ENCODE measurements at places on chromosomes 16 and 17.

GRCh38 chr16:58001781-58002415 is 691 bp downstream of the USB1 start:
- no peak for DNase-seq

DNA sequence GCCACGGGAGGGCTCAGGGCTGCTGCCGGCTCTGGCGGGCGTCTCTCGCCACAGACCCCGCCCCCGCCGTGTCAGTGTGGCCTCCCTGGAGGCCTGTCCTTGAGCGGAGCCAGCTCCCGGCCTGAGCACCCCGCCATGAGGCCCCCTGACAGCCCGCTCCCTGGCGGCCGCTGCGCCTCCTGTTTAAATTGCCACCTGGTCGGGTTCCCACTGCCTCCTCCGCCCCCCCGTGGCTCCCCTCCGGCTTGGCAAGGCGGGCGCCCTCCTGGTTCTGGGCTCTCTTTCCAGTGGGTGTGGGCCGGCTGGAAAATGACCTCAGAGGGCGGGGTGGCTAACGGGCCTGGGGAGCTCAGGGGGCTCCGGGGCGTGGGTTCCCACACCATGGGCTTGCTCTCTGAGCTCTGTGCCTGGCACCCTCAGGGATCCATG is 42.1 kb upstream of the SSTR5 start:
- DNase-seq: no peak

GRCh38 chr16:30721167-30721566 is 22.2 kb downstream of the SRCAP start:
- peak; percentile 57 for DNase-seq

DNA sequence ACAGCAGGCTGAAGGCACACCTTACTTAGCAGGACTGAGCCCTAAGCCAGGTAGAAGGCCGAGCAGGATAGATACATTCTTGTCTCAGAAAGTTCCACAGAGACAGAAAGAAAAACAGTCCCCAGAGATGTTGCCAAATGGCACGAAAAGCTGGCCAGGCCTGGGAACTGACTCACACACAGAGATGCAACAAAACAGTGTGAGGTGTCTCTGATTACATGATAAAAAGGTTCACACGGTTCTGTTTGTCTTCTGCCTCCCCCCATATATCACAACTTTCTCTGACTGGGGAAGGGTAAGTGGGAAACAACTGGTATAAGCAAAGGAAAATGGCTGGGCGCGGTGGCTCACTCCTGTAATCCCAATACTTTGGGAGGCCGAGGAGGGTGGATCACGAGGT is 1.7 kb downstream of the WBP2 start:
- DNase-seq: no peak

- peak; percentile 38 for DNase-seq
Observed at GRCh38 chr17:7147772-7148171, 31.4 kb downstream of the ASGR1 start.

DNA sequence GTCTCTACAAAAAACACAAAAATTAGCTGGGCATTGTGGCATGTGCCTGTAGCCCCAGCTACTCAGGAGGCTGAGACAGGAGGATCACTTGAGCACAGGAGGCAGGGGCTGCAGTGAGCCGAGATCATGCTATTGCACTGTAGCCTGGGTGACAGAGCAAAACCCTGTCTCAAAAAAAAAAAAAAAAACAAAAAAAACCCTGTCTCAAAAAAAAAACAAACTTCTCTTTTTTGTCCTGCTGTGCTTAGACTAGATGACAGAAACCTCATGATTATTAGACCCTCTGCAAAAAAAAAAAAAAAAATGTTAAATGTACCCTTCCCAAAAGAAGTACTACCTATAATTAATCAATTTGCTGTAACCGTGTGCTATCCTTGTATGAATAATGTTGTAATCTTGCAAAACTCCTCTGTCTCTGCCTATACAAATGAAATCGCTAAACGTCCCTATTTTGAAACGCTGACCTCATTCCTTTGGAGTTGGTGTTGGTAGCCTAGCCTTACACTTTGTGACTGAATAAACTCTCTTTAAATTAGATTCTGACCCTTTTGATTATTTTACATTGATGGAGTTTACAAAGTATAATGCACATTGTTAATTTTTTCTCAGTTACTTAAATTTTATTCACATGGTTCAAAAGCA is 13.6 kb upstream of the DHRS7B start:
- DNase-seq: no peak

DNA sequence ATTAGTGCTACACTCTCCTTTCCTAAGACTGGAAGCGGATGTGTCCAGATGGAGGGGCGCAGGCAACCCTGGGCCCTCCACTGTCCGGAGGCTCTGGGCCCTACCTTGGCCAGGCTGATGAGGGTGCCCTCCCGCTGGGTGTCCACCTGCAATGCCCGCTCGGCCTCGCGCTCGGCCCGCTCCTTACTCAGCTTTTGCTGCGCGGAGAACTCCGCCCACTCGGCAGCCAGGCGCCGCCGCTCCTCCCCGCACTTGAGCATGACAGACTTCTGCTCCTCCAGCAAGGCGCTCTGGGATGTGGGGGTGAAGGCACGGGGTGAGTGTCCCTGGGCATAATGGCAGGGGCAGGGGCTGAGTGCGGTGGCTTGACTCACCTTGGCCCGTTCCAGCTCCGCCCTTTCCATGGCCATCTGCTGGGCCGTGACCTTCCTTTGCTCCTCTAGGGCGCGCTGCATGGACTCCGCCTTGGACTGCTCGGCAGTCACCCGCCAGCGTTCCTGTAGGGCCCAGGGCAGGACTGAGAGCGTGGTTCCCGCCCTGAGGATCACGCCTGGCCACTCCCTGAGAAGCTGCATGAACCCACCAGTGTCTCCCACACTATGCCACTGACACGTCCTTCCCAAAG is 10.1 kb upstream of the MRPL38 start:
- DNase-seq: peak; percentile 62

GRCh38 chr16:77679901-77680300 is 42.4 kb upstream of the NUDT7 start:
- DNase-seq: no peak

DNA sequence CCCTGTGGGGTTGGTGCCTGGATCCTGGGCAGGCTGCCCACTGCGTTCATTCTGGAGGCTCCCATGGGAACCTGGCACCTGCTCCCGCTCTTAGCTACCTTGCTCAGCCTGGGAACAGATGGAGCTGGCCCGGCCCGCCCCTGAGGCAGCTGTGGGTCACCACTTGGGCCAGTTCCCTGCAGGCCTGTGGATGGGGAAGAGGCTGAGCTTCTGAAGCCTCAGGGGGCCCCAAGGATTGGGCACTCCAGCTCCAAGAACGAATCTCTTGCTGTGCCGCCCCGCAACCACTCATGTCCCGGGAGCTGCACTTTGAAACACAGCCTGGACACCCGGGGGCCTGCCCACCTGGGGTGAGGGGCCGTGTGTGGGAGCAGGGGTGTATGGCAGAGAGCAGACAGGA is 37.7 kb downstream of the BAHCC1 start:
- no peak for DNase-seq

DNA sequence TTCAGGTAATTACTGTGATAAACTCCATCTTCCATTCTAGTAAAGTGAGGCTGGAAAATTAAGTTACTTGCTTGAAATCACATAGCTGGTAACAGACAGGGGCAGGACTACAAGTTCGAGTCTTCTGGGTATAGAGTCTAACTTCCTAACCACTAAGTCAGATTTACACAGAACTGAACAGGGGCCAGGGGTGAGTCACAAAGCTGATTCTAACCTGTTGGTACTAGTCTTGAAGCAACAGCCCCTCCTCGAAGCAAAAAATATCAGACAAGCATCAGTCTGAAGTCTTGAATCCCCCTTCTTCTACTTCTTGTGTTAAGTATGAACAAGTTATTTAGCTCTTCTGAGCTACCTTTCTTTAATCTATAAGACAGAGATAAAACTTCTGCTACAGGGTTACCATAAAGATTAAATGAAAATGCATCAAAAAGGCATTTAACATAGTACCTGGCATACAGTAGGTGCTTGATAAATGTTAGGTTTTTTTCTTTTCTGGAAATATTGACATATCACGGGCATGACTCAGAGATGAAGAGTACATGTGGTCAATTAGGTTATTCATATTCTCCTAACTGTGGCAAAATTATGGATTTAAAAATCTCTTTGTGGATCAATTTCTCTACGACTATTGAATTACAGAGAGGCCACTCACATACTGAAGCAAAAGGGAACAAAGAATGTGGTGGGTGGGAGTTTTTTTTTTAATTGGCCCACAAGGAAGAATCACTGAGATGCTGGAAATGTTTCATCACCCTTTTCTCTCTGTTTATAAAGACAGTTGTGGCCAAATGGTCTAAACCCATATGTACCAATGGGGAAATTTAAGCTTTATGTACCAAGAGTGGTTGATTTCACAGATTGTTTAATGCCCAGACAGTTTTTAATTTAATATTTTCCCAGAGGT is 266.9 kb upstream of the DYNLRB2 start:
- DNase-seq: no peak

DNA sequence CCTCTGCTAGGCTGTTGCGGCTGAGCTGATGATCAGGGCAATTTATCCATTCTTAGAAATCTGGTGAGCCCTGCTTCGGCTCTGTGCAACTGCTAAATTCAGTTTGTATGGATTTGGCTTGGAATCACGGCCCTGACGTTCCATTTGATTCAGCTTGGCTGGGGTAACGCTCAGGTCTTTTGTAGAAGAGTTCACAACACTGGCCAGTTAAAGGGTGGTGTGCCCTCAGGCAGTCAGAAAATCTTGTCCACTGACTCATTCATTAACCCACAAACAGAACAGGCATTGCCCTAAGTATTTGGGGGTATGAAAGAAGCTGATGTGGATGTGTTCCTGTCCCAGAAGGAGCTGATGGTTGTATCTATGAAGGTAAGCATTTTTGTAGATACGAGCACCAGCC is 53.9 kb downstream of the GNAO1 start:
- no peak for DNase-seq

DNA sequence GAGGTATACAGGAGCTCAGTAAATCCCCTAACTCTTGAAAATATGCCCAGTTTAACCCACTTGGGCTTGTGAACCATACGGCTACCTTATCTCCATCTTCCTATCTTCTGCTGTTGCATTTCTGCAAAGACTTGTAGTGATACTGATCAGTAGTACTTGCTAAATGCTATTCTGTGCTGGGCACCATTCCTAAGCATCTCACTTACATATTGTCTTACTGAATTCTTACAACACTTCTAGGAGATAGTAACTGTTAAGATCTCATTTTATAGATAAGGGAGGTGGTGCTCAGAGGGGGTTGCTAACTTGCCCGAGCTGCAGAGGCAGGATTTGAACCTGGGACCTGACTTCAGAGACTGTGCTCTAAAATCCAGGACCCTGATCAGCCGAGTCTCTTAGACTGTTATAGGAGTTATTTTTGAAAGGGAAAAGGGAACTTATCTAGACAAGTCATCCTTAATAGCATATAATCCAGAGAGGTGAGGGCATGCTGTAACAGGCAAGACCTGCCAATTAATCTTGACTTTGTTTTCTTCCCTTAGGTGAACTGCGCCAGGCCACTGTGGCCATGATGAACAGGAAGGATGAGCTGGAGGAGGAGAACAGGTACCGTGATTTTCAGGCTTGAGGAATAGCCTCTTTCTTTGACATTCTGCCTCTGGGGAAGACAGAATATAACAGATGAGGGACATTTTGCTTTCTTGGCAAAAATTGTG is 149.7 kb downstream of the SNX29 start:
- DNase-seq: no peak

- no peak for DNase-seq
Observed at GRCh38 chr16:12850186-12850585, 46.5 kb upstream of the CPPED1 start.

GRCh38 chr16:77745972-77746371 is 23.7 kb downstream of the NUDT7 start:
- DNase-seq: no peak

- DNase-seq: no peak
Observed at GRCh38 chr17:16465861-16466338, 26.1 kb downstream of the LRRC75A start.

- DNase-seq: peak; percentile 66
Observed at GRCh38 chr17:17073030-17073564, 30.8 kb downstream of the MPRIP start.

DNA sequence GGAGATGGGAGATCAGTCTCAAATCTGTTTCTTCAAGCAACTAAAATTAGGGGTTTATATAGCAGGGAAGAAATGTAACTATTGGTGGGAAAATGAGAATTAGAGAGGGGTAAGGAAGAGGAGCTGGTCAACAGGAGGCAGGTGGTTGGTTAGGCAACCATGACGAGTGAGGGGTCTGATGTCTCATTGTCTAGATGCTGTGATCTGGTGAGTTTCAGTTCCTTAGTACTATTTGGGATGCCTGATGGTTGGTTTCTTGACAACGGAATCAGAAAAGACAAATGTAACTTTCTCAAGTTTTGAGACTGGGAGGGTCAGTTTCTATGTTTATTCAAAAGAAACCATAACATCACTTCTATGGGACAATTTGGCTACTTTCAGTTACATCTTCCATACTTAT is 415.3 kb upstream of the C16orf82 start:
- no peak for DNase-seq

DNA sequence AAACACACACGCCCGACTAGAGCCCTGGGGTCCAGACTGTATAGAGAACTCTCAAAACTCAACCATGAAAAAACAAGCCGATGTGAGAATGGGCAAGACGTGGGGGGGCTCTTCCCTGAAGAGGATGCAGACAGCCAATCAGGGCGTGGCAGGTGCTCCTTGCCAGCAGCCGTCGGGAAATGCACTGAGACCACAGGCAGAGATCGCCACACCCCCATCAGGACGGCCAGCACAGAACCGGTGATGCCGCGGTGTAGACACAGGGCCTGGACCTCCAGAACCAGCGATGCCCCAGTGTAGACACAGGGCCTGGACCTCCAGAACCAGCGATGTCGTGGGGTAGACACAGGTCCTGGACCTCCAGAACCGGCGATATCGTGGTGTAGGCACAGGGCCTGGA is 169.2 kb downstream of the LAT start:
- DNase-seq: no peak

DNA sequence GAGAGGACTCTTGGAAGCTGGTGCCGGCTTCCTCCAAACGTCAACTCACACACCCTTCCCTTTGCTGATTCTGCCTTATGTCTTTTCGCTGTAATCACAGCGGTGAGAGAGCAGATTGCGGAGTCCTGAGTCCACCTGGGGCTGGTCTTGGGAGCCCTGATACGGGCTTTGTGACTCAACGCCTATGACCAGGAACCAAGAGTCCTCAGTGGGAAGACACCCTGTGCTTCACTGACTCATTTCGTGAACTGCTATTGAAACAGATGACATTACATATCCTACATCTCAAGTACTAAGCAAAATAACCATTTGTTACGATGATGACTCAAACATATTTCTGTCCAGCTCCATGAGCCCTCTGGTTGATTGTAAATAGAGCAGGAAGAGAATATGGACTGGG is 90.7 kb upstream of the CREBBP start:
- no peak for DNase-seq

DNA sequence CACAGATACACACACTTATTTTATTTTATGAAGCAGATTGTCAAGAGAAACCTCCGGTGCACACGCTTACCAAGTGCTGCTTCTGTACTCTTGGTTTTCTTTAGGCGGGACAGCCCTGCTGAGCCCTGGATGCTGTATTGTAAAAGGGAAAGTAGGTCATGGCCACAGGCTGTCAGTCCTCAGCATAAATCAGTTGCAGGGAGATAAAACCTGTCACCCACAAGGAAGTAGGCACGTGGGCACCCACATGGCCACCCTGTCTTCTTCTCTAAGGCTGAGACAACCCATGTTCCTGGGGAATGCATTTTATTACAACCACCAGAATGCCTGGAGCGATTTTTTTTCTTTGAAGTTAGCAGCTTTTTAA is 59.3 kb downstream of the ASIC2 start:
- no peak for DNase-seq

All from posterior vena cava (tissue), 2 donors.